ENCODE measurements at places on chromosomes 4 and X.

- no peaks in the 10 kb centered on the region for H3K27me3 ChIP-seq
- DNase-seq = peak; percentile 93
- peaks cover 6% of the 10 kb centered on the region for H3K4me1 ChIP-seq
- H3K27ac ChIP-seq = peak within 1 kb of the TSS; percentile 95
Measured at GRCh38 chr4:109702950-109703663, at the start of gene CASP6. TSS of gene CASP6 (minus strand) at chr4:109703445. CDS start at chr4:109703395, 50 bp downstream.

- H3K27me3 ChIP-seq = no peaks in the 10 kb centered on the region
- DNase-seq = no peak
- H3K4me1 ChIP-seq = no peaks in the 10 kb centered on the region
- H3K36me3 ChIP-seq = no peaks in the 10 kb centered on the region
- no peak overlapping the region for H3K27ac ChIP-seq
Measured at GRCh38 chrX:10794203-10794630, 173.8 kb upstream of the MID1 start.

DNA sequence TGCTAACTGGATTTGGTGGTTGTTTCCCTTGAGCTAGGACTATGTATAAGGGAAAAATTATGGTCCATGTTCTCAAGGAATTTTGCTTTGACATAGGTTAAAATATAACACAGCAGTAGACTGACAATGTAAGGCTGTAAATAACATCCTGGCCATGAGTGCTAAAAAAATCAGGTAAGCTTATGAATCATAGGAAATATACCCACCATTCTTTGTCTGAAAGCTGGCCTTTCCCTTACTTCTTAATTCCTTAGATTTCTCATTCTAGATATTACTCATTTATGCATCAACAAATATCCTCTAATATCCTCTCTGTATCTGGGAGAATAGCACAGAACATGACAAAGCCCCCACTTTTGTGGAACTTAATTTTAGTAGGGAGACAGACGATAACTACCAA, 6.8 kb upstream of the CHRNA9 start:
- peaks cover 4% of the 10 kb centered on the region for H3K4me1 ChIP-seq
- H3K4me3 ChIP-seq = no peak overlapping the region
- DNase-seq = no peak
- no peaks in the 10 kb centered on the region for H3K27me3 ChIP-seq
- H3K27ac ChIP-seq = no peak overlapping the region

GRCh38 chr4:52110171-52110570, 59.1 kb downstream of the SPATA18 start:
- H3K4me3 ChIP-seq = no peak overlapping the region
- no peaks in the 10 kb centered on the region for H3K36me3 ChIP-seq
- no peak for DNase-seq
- H3K27me3 ChIP-seq = no peaks in the 10 kb centered on the region

GRCh38 chrX:41152221-41152620, 67.0 kb downstream of the USP9X start:
- no peaks in the 10 kb centered on the region for H3K27me3 ChIP-seq
- H3K27ac ChIP-seq = no peak overlapping the region
- DNase-seq = no peak
- H3K4me3 ChIP-seq = no peak overlapping the region
